ENCODE measurements at places on chromosomes 1 and 21. TPM values are rescaled to one million over a fixed set of nuclear protein-coding genes. Genes with fewer than 3 reads are reported as not detected.

The DNM3 gene
- 133 TPM for total RNA-seq

The MTARC1 gene
- 18.8 TPM for total RNA-seq

The CHI3L1 gene
- total RNA-seq = 0.63 TPM

The PUSL1 gene
- total RNA-seq = 10.0 TPM

The KIF26B gene
- total RNA-seq = 51.3 TPM

The TDRD10 gene
- total RNA-seq = not detected

The CD247 gene
- total RNA-seq = 3.1 TPM

The PTCH2 gene
- total RNA-seq = 2.5 TPM
